ENCODE measurements at places on chromosomes 11 and 22.
A peak's percentile ranks its signal among the peaks of the same experiment; 100 is the strongest.

DNA sequence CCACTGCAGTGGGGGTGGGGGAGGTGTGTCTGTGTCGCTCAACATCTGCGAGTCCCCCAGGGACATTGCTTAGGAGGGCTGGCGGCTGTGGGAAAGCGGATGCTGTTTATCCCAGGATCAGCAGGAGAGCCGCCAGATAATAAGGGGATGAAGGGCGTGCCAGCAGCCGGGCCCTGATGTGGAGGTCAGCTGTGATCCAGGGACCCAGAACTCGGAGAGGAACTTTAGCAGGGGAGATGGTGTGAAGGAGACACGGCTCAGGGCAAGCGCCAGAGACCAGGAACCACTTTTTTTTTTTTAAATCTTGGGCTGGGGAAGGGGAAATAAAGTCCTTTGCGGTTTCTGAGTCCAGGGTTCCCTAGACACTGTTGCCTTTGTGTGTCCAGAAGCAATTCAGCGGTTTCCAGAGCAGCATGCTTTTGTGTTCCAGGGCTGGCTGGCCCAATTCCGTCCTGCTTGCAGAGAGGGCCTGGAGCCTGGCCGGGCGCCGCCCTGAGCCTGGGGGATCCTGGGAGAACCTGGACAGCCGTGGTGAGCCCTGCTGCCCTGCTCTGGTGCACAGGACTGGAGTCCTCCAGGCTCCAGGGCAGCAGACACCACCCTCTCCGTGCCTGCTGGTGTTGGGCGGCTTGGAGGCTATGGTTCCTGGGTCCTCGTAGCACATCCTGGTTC is at the start of gene GRAMD4:
Gene GRAMD4 (plus strand): TSS at position 557 of the 672 bp plus-strand sequence. CDS start 6,414 bp downstream, outside the sequence.
- DNase-seq = no peak

GRCh38 chr11:76601272-76601671 is 69.3 kb downstream of the LRRC32 start:
- no peak for DNase-seq

DNA sequence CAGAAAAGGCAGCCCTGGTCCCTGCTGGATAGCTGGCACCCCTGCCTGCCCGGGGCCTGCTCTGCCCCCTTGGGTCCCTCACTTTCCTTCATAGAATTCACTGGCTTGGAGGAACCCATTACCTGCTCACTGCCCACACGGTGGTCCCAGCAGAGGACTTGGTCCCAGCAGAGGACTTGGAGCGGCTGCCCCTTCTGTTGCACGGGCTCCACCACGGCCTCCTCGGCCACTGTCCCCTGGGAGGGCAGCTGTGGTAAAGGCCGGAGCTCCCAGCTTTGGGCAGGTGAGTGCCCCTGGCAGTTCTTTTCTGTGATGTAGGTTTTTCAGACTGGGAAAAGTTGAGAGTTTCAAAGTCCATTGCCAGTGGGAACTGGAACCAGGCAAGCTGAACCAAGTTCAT is 25.9 kb downstream of the BRSK2 start:
- DNase-seq = no peak

- peak; percentile 52 for DNase-seq
Observed at GRCh38 chr11:110908401-110909105, 196.3 kb upstream of the ARHGAP20 start.

GRCh38 chr22:50529897-50530579 is at the start of gene TYMP:
Gene TYMP (minus strand): TSS chr22:50530012. CDS start chr22:50529709, 303 bp downstream.
- DNase-seq = no peak

- no peak for DNase-seq
Observed at GRCh38 chr11:27998552-27998951, 109.4 kb downstream of the KIF18A start.

DNA sequence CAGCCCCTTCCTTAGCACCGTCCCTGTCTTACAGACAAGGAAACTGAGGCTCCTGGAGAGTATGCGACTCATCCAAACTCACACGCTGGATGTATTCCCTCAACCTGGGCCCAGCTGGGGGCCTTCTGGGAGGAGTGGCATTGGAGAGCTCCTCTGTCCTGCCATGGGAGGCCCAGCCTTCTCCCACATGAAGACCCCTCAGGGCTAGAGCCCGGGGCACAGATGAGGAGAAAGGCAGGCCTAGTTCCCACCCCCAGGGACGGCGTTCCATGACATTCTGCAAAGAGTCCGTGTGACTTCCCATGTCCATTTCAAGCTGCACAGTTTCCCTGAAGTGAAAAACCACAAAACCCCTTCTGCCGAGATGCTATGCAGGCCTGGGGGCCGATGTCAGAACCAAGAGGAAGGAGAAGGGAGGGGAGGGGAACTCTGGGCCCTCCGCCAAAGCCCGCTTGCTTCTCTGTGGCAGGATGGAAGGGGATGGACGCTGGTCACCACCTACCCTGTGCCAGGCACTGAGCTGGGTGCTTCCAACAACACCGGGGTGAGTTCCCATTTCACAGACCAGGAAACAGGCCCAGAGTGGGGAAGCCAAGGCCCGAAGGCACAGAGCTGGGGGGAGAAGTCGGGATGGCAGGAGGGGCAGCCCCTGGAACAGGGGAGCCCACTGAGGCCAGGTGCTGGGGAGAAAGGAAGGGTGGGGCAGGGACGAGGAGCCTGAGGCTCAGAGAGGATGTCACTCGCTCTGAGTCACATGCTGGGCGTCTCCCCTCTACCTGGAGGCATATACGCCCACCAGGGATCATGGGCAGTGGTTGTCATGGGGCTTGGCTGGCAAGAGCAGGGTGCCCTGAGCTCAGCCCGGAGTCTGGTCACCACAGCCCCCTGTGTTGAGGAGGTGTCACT is 15.7 kb downstream of the RAC2 start:
- DNase-seq = peak; percentile 68

- DNase-seq = peak; percentile 27
Observed at GRCh38 chr11:70517988-70518907, 119.9 kb downstream of the CTTN start.

DNA sequence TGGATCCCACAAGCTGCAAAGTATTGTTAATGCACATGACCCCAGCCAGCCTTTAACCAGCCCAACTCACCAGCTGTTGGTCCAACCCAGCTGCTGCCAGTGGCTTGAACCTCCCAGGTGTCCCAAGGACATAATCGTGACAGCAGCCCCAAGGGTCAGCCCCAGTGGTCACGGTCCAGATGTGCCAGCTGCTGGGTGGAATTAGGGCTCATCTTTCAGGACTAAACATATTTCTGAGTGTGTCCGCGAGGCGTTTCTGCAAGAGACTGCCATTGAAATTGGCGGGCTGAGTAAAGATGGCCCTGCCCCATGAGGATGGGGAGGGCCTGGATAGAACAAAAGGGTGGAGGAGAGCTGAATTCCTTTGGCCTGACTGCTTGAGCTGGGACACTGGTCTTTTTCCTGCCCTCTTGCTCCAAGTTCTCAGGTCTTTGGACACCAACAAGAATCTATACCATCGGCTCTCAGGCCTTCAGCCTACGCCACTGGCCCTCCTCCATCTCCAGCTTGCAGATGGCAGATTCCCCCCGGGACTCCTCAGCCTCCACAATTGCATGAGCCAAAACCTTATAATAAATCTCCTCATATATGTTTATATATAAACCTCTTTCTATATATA is 240.2 kb downstream of the MN1 start:
- DNase-seq = no peak

GRCh38 chr11:2186669-2187279 is 15.2 kb upstream of the TH start:
- no peak for DNase-seq

- DNase-seq = no peak
Observed at GRCh38 chr11:130159657-130160497, at the start of gene ST14. Gene ST14 (plus strand): TSS chr11:130159782. CDS start chr11:130159980, 198 bp downstream.

GRCh38 chr22:19057539-19057938 is 64.7 kb downstream of the DGCR2 start:
- no peak for DNase-seq

GRCh38 chr11:63274776-63275175 is 31.4 kb upstream of the SLC22A25 start:
- no peak for DNase-seq

GRCh38 chr11:57546869-57547475 is 9.6 kb downstream of the SMTNL1 start:
- DNase-seq = peak; percentile 21

- DNase-seq = no peak
Observed at GRCh38 chr11:121901886-121902285, 214.1 kb downstream of the BLID start.

DNA sequence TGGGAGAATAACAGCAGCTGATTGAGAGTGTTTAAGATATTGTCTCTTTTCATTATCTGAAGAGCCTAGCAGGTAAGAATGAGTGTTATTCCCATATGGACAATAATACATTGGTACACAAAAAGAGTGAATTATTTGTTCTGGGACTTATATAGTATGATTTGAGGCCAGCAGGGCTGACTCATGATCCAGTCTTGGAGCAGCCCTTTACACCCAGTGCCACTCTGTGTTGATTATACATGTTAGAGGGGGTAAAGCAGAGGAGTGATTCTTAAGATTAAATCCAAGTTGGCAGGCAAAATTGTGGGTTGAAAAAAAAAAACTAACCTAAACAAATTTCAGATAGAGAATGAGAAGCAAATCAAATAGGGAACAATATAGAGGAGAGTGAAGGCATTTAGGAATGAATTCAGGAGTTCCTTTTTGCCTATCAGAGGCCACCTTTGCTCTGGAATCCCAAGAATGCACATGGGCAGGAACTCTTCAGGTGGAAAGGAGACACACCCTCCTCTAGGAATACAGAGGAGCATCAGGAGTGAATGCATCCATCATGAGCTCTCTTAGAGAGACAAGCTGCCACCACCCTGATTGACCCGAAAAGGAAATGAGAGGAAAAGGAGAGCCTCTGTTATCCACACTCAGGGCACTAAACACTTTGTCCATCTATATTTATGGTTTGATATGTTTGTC is 19.2 kb upstream of the MRGPRX1 start:
- DNase-seq = no peak

DNA sequence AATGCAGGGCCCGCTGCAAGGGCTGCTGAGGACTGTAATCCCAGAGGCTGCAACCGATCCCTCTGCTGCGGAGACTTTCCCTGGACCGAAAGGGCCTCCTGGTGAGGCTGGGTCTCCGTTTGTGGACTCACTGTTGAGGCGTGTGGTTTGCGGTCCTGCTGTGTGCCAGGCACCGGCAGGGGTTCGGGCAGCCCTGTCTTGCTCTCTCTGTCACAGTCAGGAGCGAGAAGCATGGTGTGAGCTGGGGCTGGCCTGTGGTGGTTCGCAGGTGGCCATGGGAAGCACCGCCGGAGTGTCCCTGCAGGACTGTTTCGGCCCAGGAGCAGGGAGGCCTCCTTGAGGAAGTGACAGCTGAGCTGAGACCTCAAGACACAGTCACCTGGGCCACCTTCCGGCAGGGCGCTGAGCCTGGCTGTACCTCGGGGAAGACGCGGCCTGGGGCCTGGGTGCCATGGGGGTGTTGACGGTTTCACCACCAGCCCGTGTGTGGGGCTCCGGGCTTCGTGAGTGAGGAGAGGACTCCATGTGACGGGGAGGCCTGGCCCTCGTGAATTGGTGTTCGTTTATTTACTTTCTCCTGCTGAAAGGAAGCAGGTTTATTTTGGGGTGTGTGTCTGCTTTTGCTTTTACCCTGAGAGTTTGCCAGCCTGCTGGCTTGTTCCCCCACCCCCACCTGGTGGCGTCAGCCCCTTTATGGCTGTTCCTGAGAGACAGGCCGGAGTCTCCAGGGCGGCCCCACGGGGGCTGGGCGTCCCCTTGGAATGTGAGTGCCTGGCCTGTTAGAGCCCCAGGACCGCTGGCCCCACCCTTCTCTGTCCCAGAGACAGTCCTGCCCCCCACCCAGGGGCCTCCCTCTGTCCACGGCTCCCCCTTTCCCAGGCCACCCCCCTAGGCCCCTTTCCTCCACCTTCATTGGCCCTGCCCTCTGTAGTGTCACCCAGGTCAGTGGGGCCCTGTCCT is 122.5 kb downstream of the KCNQ1OT1 start:
- no peak for DNase-seq

- no peak for DNase-seq
Observed at GRCh38 chr11:66428933-66429332, 8.1 kb downstream of the NPAS4 start.

DNA sequence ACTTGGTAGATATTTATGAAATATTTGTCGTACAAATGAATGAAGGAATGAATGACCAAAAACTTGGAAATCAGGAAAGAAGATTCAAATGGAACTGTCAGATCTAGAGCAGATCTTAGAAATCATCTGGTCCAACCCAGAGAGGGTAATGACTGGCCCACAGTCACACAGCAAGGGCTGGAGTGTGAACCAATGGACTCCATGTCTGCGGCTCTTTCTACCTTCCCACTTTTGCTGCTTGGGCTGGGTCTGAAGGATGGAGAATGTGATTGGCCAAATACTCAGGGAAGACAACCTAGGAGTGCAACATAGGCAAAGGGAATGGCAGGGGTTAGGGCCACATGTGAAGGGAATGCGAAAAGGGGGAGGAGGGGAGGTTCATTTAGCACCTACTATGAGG is 5.8 kb upstream of the DGKZ start:
- DNase-seq = no peak

DNA sequence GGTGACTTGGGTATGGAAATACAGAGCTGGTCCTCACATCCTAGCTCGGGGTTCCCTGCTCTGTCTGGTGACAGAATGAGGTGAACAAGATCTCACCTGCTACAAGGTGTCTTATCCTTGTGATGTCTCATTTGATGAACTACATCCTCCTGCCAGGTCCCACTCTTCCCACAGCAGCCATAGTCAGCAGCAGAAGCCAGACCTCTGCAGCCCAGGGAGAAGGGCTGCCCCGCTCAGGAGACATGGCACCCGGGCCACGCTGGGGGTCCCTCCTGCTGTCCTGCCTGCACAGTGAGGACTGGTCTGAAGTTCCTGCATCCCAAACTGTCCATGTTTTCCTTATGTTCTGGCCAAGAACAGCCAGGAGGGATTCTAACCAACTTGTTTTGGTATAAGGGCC is 414.1 kb downstream of the CTTN start:
- DNase-seq = no peak

DNA sequence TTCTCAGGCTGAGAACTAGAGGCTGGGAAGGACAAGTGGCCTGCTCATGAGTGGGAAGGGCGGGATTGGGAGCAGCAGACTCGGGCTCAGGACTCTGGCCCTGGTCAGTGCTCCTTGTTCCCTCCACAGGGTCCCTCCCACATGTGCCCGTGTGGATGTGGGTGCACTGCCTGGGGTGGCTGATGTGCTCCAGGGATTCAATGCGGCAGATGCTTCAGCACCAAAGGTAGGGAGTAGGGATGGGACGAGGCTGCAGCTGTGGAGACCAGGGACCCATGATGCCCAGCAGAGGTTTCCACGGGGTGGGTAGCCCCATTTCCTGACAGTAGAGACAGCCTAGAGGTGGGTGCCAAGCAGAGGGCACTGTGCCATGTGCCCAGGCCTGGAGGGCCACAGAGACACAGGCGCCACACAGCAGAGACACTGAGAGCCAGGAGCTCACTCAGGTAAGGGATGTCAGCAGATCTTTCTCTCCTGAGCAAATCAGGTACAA is 89.5 kb downstream of the GGTLC2 start:
- DNase-seq = no peak

GRCh38 chr22:25334162-25334490 is 114.7 kb downstream of the CRYBB2 start:
- DNase-seq = no peak
